ENCODE measurements at places on chromosomes 1 and 21.
A peak's percentile ranks its signal among the peaks of the same experiment; 100 is the strongest.

DNA sequence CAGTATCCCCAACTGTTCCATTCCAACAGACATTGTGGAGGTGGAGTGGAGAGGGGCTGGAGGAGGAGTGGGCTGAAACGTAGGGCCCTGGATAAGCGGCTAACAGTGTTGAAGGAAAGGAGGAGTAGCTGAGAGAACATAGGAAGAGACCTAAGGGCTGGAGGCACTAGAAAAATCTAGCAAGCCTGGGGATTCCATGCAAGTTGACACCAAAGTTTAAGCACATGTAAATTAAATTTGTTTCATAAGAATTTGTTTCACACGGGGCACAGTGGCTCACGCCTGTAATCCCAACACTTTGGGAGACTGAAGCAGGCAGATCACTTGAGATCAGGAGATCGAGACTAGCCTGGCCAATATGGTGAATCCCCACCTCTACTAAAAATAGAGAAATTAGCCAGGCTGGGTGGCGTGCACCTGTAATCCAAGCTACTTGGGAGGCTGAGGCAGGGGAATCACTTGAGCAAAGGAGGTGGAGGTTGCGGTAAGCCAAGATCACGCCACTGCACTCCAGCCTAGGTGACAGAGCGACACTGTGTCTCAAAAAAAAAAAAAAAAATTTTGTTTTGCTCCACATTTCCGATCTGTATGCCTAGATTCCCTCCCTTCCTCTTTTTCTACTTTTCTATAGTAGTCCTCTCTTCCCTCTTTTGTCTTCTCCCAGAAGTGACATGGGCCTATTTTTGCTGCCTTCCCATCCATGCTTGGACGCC is 530 bp upstream of the CD244 start:
- no peak for DNase-seq

GRCh38 chr1:4682607-4683220 is 28.3 kb downstream of the AJAP1 start:
- no peak for DNase-seq

DNA sequence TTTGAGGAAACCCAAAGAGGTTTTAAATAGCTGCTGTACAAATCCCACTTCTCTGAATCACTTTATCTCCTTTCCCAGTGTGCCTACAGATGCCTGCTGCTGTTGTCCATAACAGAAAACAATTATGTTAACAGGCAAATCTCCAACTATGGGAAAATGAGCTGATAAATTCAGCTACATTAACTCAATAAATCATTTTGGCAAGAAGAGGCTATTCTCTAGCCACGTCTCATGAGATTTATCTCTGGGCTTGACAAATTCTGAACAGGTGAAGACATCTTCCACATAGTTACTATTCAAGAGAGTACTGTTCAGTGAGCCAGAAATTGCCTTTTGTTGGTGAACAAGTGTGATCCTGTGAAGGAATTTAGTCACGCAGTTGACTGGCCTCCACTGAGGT is 327.1 kb upstream of the FMN2 start:
- no peak for DNase-seq

- no peak for DNase-seq
These were observed 303.6 kb downstream of the USH2A start for GRCh38 chr1:216119600-216119999.

- no peak for DNase-seq
These were observed 65.7 kb upstream of the APP start for GRCh38 chr21:26236281-26236680.

- no peak for DNase-seq
These were observed 12.2 kb upstream of the RIPK4 start for GRCh38 chr21:41778930-41779600.

DNA sequence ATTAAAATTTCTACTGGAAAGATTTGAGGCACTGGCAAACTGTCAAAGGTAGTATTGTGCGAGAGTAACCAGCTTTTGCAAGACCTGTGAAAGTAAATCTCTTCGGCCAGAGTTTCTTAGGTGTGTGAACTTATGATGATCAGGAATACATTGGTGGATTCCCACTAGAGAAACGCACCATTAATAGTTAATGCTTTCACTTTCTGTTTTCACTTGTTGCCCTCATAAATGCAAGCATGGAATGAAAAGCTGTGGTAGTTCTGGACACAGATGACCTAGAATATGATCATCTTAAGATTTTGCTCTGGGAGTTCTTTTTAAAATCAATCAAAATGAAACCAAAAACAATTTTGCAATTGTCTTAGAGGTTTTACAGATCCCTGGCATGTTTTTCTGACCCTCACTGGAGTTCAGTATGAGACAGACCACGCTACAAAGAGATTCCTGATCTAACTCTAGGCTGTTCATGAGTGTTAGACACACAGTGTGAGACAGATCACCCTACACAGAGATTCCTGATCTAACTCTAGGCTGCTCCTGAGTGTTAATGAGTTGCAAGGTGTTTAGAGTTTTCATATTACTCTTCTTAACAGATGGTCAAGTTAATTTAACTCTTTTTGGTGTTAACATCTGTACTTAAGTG is 98.8 kb downstream of the SDCCAG8 start:
- no peak for DNase-seq

- no peak for DNase-seq
These were observed 59.6 kb downstream of the USP24 start for GRCh38 chr1:55155522-55155921.

DNA sequence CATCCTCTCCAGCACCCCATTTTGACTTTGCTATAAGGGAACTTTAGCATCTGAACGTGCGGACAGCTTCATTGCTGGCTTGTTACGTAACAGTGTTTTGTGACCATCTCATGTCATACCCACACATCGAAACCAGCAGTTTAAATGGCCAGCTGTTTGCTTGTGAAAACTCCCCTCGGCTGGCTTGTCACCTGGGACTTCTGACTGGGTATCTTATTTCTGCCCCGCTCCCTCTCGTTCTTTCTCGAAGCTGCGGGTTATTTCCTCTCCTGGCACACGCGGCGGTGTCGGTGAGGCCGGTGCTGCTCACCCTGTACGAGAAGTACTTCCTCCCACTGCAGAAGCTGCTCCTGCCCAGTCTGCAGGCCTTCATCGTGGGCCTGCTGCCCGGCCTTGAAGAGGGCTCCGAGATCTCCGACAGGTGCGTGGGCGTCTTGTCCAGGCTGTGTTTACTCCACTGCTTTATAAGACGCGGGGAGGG is 43.5 kb downstream of the DOP1B start:
- DNase-seq = no peak

DNA sequence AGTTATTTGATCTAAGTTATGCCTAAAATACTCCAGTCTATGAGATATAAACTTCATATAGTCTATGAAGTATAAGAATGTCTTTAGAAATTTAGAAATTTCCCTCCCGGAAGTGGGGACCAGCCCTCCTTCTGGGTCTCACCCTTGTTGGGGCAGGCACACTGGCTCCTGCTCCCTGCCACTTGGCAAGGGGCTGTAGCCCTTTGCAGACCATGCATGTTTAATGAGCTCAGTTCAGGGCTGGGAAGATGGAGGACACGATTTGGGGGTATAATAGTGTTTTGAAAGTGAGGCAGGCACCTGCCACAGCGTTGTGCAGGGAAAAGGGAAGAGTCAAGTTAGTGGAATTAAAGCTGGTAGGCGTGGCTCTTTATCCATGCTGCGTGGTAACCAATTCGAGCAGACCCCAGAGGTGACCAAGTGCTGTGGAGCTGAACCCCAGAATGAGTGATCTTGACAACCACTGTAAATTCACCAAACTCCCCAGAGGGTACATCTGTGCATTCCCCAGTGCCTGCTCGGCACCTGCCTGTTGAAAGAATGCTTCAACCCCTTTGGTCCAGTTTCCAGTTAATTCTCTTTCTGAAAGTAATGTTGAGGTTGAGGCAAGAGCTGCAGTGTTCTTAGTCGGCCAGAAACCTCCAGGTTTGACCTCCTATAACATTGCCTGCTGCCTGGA is 79.6 kb downstream of the DOP1B start:
- no peak for DNase-seq

DNA sequence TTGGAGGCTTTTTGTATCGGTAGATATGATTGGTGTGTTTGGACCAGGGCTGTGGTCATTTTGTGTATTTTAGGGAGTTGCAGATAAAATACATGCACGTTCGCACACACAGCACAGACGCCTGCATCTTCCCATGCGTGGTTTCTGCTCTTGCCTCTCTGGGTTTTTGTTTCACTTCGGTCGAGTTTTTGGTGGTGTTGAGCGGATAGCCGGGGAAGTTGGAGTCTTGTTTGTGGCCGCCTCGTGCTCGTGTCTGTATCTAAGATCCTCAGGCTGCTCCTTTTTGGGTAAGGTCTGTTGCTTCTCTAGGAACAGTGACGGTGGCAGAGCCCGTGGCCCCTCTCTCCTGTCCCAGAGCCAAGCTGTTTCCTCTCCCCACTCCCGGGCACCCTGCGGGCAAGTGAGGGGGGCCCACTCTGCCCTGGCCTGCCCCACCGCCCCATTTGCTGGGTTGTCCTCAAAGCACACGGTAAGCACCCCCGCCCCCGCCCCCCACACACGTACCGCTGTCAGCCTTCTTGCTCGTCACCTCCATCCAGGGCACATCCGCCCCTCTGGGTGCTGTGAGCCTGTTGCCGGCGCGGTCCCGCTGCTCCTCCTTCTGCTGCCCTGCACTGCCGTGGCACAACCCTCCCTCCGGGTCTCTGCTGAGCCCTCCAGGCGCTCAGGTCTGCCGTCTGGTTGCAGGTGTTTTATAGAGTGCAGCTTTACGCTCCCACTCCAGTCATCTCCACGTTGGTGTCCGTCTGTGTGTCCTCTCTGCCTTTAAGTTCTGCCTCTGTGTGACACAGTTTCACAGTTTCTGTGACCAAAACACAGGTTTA is 51.9 kb downstream of the AGPAT3 start:
- DNase-seq = peak; percentile 68

- no peak for DNase-seq
These were observed 221.5 kb downstream of the GRIK1 start for GRCh38 chr21:29718081-29718815.

- DNase-seq = no peak
These were observed 32.9 kb downstream of the RASAL2 start for GRCh38 chr1:178126741-178127185.

- no peak for DNase-seq
These were observed 353.7 kb upstream of the GREM2 start for GRCh38 chr1:240965581-240966091.

DNA sequence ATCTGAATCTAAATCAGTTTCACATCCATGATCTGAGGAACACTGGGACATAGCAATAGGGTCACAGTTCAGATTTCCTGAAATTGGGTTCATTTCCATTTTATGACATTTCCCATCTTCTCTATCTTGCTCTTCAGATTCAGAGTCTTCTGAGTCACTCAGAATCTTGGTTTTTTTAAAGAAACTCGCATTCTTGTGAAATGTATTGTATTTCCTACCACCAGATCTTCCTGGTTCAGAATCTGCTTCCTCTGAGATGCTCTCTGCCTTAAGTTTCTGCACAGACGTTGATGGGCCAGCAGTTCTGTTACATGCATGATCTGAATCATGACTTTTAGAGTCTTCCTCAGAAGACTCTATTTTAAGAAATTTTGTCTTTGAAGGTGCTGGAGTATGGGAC is 15.5 kb upstream of the PSMG1 start:
- DNase-seq = no peak

DNA sequence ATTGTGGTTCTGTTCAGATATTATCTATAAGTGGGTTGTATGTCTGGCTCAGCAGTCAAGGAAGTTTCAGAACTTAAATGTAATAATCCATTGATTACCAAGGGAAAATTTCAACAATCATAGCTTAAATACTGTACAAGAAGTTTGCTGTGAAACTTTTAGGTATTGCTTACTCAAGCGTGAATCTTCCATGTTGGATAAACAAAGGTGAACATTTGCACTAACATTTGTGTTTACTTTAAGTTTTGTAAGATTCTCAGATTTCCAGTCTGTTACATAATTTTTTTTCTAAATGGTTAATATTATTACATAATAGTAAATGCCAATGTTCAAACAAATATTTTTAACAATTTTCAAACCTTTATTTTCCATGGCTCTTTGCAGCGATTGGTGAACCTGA is 285.6 kb downstream of the NCAM2 start:
- no peak for DNase-seq

DNA sequence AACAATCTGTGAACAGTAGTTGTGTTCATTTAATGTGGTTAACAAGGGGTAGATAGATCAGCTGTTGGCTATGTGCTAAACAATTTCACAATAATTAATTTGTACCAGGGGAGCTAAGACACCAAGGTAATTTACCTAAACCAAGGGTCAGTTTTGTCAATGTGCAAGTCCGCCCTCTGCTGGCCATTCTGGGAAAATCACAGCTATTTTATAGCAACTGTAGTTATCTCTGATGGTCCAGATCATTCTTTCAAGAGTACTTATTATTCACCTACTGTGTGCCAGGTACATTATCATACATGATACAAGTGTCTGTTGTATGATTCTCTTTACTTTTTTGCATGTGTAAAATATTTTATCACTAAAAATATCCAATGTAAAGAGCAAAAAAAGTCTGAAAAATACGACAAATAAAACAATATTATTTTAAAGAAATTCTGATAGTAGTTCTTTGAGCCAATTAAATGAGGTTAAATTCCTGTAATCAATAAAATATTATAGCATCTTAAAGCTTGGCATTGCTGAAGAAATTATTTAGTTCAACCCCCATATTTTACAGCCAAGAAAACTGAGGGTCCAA is 312.3 kb upstream of the FAM78B start:
- DNase-seq = peak; percentile 40

- DNase-seq = no peak
These were observed 1.6 kb upstream of the PADI4 start for GRCh38 chr1:17306407-17306806.

GRCh38 chr1:219661464-219662092 is 48.7 kb upstream of the ZC3H11B start:
- no peak for DNase-seq
